ENCODE measurements at places on chromosomes 5 and 9.

DNA sequence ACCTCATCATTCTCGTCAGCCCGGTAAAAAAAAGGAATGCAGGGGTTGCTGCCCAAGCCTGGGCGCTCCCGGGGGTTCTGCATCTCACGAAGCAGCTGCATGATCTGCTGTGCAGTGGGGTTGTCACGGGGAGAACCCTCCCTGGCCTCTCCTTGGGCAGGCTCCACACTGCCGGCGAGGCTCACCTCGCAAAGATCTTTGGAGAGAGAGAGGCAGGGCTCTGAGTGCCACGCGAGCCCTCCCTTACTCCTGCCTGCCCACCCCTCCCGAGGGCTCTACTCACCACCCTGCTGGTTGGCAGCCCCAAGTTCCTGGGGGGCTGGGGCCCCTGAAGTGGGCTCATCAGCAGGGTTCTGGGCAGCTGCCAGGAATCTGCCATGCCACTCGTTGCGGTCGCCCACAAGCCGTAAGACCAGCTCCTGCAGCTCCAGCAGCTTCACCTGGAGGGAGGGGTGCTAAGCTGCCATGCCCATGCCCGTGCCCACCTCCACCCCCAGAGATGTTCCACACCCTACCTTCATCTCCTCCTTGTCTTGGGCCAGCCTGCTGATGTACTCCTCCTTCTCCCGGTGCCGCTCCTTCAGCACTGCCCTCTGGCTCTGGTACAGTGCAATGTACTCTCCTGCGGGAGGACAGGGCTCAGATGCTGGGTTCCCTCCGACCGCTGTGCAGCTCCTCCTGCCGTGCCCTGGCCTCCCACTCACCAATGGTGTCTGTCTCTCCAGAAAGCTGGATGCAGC lies 18.6 kb downstream of the GOLGA2 start:
- DNase-seq: no peak

- no peak for DNase-seq
These were observed 82.5 kb downstream of the LRRC70 start for GRCh38 chr5:62661126-62661525.

DNA sequence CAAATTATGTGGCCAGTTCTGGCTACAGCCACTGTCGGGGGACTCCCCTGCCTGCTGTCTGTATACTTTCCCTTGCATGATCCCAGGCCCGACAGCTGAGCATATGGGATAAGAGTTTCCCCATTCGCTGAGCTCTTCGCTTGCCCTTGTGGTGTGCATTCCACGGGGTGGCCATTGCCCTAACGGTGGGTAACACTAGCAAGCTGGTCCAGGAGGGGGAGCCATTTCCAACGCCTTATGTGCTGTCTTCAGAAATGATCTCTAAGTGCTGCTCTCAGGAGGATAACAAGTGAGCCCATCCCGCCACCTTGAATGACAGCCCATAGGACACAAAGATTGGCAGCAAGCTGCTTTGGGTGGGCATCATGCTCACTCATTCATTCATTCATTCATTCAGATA lies 190.9 kb downstream of the FSTL4 start:
- no peak for DNase-seq

DNA sequence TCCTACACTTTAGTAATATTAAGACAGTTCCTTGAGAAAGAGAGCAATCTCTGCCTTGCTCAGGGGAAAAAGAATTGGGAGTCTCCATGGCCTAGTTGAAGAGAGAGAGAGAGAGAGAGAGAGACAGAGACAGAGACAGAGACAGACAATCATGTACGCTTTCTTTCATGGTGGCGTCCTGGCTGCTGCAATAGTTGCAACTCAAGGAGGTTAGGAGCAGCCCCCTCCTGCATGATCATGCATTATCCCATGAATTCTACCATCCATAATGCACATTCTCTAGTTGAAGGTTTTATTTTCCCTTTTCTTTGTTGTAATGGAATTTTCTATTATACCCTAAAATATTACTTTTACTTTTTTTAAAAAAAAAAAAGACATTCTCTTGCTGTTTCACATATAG lies 50.7 kb downstream of the PPP2R2B start:
- DNase-seq: no peak

DNA sequence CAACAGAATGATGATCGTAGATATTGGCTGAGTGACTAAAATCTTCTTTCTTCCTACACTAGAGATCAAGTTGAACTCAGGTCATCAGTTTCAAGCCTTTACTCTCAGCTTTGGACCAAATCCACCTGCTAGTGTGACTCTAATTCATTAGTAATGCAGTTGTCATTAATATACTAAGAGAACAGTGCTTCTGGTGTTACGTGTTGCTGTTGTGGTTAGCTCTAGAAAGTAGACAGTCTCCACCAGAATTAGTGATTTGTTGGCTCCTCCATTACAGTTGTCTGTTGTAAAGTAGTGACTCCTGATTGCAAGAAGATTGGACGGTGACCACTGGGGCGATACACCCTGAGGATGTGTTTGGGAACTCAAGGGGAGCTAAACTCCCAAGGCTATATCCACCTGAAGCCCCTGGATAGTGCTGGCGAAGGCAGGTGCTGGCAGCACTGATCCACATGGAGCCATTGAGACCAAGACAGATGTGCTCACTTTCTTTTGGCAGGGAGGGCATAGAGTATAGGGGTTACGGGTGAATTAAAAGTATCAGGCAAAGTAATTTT lies 3.1 kb downstream of the CAMK4 start:
- no peak for DNase-seq

- no peak for DNase-seq
These were observed 68.8 kb upstream of the ABL1 start for GRCh38 chr9:130766021-130766926.

GRCh38 chr9:92234514-92234913 lies 59.0 kb downstream of the IARS1 start:
- DNase-seq: no peak

GRCh38 chr5:44862808-44863207 lies 54.1 kb downstream of the MRPS30 start:
- no peak for DNase-seq

DNA sequence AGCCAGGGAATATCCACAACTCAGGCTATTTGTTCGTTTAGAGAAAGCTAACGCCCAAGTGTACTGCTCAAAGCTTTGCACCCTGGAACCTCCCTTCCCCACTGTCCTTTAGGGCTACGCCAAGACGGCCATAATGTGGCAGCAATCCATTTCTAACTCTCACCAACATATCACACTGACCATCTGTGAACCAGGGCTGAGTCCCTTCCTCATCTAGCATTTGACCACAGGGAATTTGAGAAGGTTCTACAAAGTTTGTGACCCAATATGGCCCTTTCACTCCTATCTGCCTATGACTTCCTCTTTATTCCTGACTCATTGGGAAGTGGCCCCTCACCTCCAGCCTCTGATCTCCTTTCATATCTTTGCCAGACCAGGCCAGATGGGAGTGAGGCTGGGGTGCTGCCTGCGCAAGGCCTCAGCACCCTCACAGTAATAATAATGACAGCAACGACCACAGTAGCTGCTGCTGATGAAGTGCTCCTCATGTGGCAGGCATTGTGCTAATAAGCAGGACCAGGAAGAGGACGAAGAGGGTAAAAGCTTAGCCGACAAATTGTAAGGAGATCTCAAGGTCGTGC lies 9.3 kb upstream of the ARAP3 start:
- no peak for DNase-seq

DNA sequence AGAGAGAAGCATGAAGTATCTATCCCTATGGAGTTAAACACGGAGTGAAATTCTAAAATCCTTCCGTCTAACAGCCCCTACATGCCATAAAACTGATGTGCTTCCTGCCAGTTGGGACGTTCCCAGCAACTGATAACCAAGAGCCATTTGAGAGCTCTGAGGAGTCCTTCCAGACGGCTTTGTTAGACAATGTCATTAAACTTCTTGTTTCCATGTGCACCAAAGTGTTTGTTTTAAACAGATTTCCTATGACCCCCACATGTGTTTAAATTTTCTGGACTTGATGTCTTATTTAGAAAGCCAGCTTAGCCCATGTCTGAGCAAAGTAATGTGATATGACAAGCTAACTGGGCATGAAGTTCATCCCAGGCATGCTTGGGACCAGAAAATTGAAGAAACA lies 57.2 kb upstream of the LPAR1 start:
- no peak for DNase-seq

DNA sequence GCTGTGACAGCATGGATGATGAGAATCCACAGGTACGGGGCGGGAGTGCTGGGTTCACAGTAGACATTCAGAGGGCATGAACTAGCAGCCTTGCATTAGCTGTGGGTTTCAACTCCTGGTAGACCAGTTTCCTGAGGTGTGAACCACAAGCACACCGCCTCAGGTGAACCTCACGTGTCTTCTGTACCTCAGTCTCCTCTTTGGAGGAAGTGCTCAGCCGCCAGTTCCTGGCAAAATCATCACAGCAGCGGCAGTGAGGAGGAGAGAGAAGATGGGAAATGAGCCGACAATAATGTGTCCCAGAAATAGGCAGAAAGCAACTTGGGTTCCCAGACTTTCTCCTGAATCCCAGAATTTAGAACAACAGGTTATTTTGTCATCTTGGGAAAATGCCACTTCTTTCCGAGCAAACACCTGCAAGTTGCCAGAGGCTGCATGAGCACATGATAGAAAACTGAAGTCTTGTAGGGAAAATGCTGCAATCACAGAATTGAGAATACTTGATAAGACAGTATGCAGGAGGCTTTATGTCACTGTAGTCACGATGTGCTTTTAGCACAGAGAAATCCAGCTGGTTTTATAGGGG lies 258.5 kb downstream of the AOPEP start:
- no peak for DNase-seq

GRCh38 chr9:69945671-69946141 lies 97.9 kb upstream of the MAMDC2 start:
- DNase-seq: no peak

DNA sequence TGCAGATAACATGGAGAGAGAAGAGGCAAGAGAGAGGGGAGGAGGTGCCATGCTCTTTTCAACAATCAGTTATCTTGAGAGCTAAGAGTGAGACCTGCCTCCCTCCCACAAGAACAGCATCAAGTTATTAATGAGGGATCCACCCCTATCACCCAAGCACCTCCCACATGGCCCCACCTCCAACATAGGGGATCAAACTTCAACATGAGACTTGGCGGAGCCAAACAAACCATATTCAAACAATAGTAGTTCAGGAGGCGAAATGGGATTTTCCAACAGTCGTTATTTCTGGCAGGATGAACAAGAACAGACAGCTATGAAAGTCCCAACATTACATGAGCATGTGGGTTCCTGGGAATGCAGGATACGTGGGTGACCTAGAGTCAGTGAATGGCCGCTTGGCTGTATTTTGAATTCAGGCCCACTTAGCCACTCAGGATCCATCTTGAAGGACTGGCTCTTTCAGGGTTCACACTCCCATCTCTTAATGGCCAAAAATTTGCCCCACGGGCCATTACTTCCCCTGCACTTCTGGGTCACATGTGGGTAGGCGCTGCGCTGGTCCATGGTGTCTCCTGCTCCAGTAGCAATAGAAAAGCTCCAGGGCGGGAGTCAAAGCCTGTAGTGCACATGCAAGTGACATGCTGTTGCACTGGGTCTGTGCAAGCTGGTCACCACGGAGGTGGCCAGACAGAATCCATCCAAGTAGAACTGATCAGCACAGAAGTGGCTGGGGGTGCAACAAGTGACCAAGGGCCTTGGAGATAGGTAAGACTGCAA lies 7.1 kb upstream of the FAF2 start:
- DNase-seq: no peak
